ENCODE measurements at places on chromosomes 1 and 21.

DNA sequence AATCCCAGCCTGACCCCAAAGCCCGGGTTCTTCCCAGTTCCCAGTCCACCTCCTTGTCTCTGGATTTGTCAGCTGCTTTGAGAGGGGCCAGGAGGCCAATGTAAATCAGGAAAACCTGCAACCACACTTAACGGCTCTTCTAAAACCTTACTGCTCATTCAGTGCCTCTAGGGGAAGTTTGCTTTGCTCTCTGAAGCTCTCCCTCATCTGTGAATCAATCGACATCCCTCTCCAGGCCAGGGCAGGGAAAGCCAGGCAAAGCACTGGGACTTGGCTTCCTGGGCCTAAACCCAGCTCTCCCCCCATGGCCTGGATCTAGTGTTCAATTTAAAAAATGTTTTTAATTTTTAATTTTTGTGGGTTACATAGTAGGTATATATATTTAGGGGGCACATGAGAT lies 9.3 kb downstream of the NKAIN1 start:
- DNase-seq, result no peak

- no peak for DNase-seq
These were observed 812 bp downstream of the TTC4 start for GRCh38 chr1:54716299-54717047.

- no peak for DNase-seq
These were observed 219.5 kb downstream of the HLX start for GRCh38 chr1:221098471-221099405.

GRCh38 chr1:117636637-117637425 lies 31.0 kb downstream of the TENT5C start:
- no peak for DNase-seq

DNA sequence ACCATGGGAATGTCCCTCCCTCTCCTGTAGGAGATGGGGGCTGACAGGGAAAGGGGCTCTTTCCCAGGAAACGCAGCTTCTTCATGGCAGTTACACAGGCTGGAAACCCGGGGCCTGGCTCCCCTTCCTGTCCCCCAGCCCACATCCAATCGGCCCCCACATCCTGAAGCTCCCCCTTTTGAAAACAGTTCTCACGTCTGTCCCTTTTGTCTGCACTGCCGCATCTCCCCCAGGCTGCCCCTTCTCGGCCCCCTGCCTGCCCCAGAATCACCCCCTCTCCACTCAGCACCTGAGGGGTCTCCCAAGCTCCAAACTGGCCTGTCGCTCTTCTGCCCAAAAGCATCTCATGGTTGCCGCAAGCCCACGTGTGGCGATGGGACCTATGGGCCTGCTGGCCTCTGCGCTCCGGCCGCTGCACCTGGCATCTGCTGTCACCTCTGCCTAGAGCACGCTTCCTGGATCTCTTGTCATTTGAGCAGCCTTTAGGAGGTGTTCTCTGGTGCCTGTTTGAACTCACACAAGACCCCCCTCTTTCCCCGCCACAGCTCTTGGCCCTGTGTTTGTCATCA lies 867 bp downstream of the SLC1A7 start:
- DNase-seq, result no peak

- no peak for DNase-seq
These were observed 61.1 kb downstream of the HNRNPR start for GRCh38 chr1:23282957-23283356.

GRCh38 chr1:230594214-230594773 lies 48.0 kb upstream of the COG2 start:
- DNase-seq, result no peak

DNA sequence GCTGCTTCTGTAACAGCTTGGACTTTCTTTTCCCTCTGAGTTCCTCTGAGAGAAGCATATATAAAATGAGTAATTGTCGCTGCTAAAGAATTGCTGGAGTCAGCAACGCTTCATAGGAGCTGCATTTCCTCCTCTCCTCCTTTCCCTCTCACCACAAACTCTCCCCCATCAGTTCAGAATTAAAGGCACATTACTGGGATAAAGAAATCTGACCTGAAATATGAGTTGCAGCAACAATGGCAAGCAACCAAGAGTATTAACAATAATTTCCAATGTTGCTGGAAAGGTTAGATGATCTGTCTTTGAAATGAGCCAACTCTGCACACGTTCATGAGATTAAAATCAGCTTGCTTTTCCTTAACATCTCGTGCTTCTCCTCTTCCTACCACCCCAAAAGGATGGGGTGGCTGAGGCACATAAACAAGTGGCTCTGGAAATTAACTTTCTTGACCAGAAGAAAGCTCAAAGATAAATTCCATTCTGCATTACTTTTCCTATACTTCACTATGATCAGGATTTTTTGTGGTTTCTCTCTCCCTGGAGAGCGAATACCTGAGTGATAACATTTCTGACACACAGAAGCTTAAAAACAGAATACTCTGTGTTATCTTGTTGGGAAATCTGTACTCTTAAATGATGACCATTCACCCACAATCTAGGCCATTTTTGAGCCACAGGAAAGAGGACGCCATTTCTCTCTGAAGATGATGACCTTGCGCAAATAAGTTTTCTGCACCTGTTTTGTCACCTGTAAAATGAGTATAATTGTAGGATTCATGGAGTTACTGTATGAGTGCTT lies 90.2 kb downstream of the TGFBR3 start:
- no peak for DNase-seq

DNA sequence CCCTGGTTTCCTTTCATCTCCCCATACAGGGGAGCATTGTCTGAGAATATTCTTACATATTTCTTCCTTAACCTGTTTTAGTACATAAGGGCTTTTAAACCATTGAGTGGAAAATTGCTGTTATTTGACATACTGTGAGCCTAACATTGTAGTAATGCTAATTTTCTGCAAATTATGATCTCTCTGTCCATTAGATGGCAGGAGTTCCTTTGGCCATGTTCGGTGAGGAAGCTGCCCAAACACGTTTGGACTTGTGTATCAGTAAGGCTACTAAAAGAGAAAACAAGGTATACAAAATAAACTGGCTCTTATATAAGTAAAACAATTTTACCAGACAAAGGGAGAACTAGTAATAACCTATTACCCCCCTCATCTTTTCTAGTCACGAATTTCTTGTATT lies 29.2 kb downstream of the CDC7 start:
- DNase-seq, result no peak

- DNase-seq, result no peak
These were observed 15.0 kb downstream of the CRNN start for GRCh38 chr1:152398812-152399698.

DNA sequence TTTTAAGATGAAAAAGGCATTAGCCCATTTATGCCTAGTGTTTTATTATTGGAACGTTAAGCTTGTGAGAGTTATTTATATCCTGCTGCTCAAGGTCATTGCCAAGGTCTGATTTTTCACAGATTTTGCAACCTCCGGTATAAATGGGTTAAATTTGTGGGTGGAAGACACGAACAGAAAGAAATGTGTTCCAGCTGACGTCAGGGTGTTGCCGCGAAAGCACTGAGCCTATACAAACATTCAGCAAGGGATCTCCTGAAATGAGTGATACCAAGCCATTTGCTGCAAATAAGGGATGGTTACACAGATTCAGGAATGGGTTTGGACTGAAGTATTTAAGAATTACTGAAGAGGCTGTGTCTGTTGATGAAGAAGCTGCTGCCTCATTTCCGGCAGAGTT lies 32.2 kb downstream of the TMED5 start:
- DNase-seq, result no peak

DNA sequence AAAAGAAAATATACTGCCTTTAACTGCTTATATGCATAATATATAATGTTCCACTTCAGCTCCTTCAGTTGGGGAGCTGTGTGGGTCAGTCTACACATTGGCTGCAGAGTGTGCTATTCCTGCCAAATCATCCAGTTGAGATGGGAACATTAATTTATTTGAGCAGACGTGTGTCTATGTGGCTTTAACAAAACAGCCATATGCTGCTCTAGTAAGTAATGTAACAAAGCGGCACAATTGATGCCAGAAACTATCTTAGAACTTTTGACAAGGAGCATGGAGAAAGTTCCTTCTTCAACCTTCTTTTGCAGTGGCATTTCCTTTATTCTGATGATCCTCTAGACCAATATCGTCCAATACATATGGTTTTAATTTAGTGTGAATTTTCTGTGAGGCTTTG lies 285.9 kb upstream of the C1orf87 start:
- DNase-seq, result no peak

DNA sequence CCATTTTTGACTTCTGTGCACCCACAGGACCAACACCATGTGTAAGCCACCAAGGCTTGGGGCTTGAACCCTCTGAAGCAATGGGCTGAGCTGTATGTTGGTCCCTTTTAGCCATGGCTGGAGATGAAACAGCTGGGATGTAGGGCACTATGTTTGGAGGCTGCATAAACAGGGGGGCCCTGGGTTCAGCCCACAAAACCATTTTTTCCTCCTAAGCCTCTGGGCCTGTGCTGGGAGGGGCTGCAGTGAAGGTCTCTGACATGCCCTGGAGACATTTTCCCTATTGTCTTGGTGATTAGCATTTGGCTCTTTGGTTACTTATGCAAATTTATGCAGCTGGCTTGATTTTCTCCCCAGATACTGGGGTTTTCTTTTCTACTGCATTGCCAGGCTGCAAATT lies 144.9 kb downstream of the ZNF326 start:
- no peak for DNase-seq

DNA sequence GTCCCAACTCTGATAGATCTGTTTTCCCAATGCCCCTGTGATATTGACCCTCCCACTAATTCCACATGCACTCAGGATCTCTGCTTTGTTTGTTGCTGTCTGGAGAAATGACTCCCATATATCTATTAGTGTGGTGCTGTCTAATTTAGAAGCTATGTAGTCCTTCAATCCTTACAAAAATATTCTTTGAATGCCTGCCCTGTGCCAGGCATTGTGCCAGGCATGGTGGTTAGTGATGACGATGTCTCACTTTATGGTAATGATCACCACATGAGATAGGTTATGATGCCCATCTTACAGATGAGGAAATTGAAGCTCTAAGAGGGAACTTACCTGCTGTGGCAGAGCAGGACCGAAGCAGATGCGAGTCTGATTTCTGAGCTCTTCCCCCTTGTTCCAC lies 12.9 kb downstream of the MYOG start:
- DNase-seq, result no peak

DNA sequence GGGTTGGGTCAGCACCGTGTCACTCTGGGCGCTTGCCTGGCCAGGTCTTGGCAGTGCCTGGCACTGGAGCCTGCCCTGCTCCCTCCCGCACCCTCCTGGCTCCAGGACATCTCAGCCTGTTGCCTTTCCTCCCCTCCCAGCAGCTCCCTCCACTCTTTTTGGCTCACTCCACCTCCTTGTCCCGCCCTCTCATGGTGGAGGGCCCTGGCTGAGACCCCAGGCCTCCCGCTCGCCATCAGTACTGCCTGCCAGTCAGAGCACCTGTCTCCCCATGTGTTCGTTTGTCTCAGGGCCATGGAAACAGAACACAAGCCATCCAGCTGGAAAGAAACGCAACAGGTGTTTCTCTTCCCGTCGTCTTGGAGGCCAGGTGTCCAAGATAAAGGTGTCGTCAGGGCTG lies 61.0 kb downstream of the B3GALT5 start:
- DNase-seq, result no peak

GRCh38 chr1:32351399-32352238 lies 10.7 kb downstream of the FAM229A start:
- peak; percentile 79 for DNase-seq

DNA sequence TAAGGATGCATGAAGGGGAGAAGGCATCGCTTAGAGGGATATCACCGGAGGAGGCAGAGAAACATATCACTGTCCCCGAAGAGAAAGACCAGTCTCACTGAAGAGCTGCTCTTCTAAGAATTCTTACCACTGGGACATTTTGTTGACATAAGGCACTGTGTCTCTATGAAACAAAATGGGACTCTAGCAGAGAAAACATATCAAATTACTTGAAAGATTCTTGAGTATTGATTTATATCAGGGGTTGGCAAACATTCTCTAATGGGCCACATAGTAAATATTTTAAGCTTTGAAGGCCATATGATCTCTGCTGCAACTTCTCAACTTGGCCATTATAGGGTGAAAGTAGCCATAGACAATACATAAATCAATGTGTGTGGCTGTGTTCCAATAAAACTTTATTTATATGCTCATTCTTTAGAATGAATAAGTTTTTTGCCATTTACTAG lies 41.0 kb upstream of the GREM2 start:
- DNase-seq, result no peak

DNA sequence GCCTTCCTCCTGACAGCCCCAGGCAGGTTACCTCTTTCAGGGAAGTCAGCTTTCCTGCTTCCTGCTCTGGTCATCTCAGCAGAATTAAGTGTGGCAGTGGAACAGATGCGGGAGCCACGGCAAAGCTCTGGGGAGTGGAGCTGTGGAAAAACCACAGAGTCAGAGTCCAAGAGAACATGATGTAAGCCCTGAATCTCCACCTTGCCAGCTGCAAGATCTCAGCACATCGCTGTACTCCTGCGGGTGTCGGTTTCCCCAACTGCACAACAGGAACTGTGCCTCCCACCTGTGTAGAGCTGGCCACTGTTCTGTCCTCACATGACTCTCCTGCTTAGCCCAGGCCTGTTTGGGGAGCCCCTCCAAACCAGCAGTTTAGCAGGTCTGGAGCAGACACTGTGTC lies 123.7 kb downstream of the MATN1 start:
- DNase-seq, result no peak

- no peak for DNase-seq
These were observed 410.3 kb downstream of the SRGAP2C start for GRCh38 chr1:121595089-121595488.

- DNase-seq, result no peak
These were observed 696.0 kb upstream of the CHRM3 start for GRCh38 chr1:238690415-238690814.

- no peak for DNase-seq
These were observed 30.6 kb upstream of the ADGRL4 start for GRCh38 chr1:79037085-79037484.

- no peak for DNase-seq
These were observed 428.7 kb downstream of the PLPP3 start for GRCh38 chr1:56150441-56151215.

DNA sequence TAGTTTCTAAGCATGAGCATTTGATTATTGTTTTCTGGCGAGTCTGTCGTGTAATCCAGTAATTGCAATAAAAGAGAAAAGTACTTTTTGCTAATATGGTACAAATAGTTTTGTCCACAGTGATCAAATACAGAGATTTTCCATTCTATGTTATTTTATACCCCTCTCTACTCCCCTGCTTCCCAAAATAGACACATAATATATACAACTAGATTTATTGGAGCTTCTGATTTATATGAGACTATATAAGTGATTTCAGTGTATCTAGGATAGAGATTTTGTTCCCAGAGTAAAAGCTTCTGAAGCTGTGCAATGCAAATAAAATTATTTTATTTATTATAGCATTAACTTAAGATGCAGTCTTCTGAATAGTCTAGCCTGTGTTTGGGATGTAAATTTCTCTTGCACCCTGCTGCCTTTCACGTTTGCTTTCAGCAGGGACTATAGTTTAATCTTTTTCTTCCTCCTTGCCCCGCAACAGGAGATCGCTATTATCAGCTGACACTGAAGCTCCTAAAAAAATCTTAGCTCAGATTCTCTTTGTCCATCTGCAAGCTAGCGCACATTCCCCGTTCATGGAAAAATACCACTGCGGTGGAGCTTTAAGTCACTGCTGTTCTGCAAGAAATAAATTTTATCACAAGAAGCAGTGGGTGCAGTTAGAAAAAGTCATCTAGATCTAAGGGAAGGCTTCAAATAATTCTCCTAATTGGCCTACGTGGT lies 273.3 kb downstream of the DISC1 start:
- no peak for DNase-seq

GRCh38 chr1:6116137-6116536 lies 64.0 kb downstream of the CHD5 start:
- no peak for DNase-seq

- DNase-seq, result no peak
These were observed 6.1 kb upstream of the LDLRAP1 start for GRCh38 chr1:25537153-25537831.

GRCh38 chr1:175922254-175922881 lies 179.0 kb upstream of the TNR start:
- no peak for DNase-seq

Measured in NCI-H748 treated with DMSO at 0.1 percent for 48 hours (cell line).